ENCODE measurements at places on chromosomes 16 and 17.
A peak's percentile ranks its signal among the peaks of the same experiment; 100 is the strongest.

DNA sequence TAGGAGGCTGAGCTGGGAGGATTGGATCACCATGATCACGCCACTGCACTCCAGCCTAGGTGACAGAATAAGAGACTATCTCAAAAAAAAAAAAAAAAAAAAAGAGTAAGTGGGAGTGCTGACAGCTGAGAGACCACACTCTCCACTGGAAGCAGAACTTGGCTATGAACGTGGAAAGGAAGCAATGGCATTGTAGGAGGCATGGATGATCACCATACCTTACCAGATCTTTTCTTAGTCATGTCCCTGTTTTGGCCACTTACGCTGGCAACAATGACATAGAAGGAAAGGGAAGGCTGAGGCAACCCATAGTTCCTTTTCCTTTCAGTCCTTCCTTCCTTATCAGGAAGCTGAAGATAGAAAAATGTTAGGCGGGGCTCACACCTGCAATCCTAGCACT, 3.7 kb upstream of the ATP1B2 start:
- DNase-seq, result no peak

GRCh38 chr17:82170412-82170961, 42.2 kb downstream of the CCDC57 start:
- DNase-seq, result no peak

DNA sequence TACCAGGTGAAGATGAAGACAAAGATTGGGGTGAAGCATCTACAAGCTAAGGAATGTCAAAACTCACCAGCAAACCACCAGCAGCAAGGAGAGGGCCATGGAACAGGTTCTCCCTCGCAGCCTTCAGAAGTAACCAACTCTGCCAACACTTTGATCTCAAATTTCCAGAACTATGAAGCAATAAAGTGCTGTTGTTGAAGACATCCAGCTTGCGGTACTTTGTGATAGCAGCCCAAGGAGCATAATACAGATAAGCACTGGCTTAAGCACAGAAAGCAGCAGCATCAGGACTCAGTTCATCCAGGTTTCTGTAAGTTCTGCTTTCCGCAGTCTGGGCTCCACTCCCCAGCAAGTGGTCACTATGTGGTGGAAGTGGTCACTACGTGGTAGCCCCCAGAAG, 16.0 kb upstream of the CDRT4 start:
- DNase-seq, result peak; percentile 33

- DNase-seq, result no peak
Observed at GRCh38 chr16:15993946-15994665, 44.7 kb downstream of the ABCC1 start.

GRCh38 chr17:77458202-77459017, 317.6 kb downstream of the SEC14L1 start:
- DNase-seq, result no peak

DNA sequence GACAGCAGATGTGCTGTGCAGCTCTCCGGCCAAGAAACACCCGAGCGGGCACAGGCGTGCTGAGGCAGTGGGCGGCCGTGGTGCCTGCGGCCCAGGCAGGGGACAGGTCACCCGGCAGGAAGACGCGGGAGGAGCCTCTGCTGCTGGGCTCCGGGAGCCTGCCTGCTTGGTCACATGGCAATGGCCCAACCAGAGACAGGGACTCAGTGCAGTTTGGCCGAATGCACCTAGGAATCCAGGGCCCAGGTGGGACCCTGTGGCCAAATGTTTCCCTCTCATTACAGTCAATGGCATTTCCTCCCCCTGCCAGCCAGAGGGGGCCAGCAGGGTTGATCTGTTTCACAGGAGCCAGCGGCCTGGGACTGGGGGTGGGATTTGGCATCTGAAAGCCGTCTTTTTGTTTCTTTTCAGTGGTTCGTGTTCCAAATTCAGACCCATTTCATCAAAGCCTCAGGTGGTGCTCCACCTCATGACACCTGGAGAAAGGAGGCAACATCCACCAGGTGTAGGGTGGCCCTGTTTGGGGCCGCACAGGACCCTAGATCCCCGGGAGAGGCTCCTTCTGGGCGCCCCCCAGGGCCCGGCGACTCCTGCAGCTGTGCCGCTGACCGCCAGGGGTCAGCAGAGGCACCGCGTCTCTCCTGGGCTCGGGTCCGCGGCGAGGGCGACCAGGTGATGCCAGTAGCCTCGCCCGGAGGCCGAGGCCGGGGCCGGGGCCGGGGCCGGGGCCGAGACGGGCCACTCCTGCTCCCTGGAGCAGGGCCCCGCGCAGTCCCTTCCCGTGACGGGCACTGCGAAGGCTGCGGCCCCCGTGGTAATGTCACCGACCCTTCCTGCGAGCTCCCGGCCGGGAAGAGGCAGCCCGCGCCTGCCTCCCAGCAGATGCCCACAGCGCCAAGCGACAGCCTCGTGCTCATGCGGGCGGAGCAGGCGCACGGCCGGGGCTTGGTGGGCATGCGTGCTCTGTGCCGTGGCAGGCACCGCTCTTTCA, 118.5 kb downstream of the C16orf78 start:
- DNase-seq, result peak; percentile 55

- no peak for DNase-seq
Observed at GRCh38 chr16:5015351-5015750, 18.4 kb downstream of the NAGPA start.

GRCh38 chr16:35308674-35309073, 1849.3 kb downstream of the TP53TG3F start:
- no peak for DNase-seq

DNA sequence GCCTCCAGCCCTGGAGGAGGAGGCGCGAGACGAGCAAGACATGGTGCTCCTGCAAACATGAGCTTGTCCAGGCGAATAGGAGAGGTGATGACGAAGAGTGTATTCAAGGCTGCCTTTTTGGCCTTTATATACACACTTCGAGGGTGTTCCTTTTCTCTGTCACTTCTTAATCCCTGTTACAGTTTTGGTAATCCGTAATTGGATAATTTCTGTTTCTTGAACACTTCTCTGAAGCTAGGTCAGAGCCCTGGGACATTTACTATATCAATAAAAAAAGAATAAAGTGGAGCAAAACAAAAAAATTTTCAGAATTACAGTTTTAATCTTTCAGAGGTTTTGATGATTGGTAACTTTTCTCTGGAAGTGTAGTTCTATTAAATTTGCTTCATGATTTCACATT, at the start of gene KRT24:
Gene KRT24, minus strand, starts transcription at position 101 of the 400 bp plus-strand sequence. Its CDS starts 59 bp downstream, at position 42.
- no peak for DNase-seq

GRCh38 chr16:22898874-22899348, 84.9 kb downstream of the HS3ST2 start:
- DNase-seq, result peak; percentile 70

DNA sequence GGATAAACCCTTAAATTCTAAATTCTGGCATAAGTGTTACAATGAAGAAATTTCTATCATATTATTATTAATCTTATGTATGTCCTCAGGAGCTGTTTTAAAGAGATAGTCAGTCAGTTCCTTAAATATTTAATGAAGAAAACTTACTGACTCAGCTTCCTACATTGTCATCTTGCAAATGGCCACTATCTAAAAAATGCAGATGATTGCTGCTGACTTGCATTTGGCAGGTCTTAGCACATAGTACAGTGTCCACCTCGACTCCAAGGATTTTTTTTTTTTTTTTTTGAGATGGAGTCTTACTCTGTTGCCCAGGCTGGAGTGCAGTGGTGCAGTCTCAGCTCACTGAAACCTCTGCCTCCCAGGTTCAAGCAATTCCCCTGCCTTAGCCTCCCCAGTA, 55.1 kb upstream of the CORO6 start:
- DNase-seq, result peak; percentile 8

- DNase-seq, result no peak
Observed at GRCh38 chr17:11140043-11140442, 101.0 kb upstream of the SHISA6 start.

GRCh38 chr17:76076765-76077583, 2.0 kb upstream of the ZACN start:
- DNase-seq, result peak; percentile 57

DNA sequence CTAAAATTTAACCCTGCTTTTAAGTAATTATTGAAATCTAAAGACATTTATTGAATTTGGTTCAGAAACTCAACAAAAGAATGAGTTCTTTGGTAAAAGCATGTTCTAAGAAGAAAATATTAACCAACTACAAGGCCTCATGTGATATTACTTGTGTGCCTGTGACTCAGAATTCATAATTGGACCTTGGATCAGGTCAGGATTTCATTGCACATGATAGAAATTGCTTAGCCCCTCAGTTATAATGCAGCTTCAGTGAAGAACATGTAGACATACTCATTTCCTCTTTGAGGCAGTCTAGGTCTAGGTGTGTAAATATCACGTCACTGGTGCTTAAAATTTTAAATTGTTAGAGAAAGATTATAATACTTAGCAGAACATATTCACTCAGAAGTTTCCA, 410.0 kb upstream of the SOX9 start:
- peak; percentile 66 for DNase-seq

DNA sequence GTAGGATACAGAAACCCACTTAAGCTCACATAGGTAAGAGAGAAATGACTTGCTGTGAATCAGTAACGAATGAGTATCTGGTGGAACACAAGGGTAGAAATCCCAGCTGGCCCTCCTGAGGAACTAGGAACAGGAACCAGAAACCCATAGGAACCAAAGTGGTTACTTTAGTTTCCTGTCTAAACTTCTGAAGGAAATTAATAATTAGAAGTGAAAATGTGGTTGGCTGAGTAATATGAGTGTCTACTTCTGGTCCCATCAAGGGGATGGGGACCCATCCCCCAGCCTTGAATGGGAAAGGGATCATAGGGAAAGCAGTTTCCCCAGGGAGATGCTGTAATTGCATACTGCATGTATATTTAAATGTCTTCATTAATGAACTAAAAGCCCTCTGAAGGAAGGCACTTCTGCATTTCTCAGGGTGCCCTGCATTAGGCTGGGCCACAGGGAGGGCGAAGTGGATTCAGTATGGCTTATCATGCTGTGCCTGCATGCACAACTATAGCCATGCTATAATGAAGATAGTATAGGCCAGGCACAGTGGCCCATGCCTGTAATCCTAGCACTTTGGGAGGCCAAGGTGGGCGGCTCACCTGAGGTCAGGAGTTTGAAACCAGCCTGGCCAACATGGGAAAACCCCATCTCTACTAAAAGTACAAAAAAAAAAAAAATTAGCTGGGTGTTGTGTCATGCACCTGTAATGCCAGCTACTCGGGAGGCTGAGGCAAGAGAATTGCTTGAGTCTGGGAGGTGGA, 45.6 kb downstream of the CYB5B start:
- DNase-seq, result no peak

GRCh38 chr17:72338847-72339790, 218.3 kb downstream of the SOX9 start:
- peak; percentile 81 for DNase-seq

DNA sequence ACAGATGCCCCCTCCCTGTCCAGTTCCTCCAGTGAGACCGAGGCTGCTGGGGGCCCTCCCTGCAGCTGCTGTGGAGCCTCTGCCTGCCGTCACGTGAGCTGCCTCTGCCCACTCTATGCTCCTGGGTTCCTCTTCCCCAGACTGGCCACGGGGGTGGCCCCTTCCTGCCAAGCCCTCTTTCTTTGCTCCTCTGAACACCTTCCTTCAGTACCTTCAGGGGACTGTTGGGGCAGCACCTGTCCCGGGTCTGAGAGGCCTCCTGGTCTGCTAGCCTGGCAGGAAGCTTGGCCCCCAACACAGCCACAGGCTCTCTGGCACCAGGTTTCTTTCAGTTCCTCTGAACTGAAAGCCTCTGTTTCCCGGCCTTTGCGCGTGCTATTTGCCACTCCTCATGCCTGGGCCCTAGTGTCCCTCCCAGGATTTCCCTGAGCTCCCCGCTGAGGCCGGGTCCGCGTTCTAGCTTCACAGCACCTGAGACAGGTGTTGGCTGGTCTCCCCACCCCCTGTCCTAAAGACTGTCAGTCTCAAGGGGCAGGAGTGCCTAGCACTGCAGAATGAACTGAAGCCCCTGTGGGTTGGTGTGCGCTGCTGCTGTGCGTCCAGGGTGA, 6.6 kb upstream of the ATP6V0C start:
- DNase-seq, result no peak

DNA sequence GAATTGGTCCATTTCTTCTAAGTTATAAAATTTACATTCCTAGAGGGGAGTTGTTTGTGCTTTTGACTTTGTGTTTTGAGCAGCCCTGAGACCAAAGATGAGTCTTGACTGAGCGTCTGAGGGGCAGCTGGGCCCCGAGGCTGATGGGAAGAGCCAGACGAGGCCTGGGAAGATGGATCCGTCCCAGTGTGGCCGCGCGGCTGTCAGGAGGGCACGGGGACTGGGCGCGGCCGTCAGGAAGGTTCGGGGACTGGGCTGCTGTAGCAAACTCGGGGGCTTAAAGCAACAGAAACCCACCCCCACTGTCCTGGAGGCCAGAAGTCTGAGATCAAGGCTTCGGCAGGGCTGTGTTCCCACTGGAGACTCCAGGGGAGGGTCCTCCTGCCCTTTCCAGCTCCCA, 38.2 kb upstream of the GNG13 start:
- DNase-seq, result no peak

- no peak for DNase-seq
Observed at GRCh38 chr17:61325382-61326073, 74.1 kb upstream of the TBX2 start.

DNA sequence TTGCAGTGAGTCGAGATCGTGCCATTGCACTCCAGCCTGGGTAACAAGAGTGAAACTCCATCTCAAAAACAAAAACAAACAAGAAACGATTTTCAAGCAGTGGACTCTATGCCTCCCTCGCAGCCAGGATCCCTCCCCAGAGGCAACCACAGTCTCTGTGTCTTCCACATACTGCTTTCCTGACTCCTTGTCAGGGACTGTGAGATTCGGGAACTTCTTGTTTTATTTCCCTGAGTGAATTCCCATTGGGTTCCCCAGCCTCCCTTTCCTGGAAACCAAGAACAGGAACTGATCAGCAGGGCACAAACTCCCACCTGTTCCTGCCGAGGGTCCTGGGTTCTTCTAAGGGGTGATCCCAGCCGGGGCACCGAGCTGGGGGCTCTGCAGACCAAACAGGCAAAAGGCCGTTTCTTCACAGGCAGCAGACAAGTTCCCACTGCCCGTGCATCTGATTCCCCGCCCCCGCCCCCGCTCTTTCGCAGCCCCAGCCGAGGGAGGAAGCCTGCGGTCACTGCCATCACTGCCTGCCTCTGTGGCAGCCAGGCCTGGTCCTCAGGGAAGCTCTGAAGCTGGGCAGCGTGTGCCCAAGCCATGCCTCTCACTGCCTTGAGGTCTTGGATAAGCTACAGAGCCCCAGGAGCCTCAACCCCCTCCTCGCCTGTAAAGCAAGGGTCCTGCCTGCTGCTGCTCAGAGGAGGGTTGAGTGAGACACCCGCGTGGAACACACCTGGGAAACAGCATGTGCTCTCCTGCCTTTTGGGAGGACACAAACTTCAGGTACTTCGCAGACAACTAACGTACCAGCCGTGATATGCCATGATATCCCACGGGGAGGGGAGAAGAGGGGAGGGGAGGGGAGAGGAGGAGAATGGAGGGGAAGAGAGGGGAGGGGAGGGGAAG, 5.5 kb upstream of the PIEZO1 start:
- DNase-seq, result no peak

- DNase-seq, result no peak
Observed at GRCh38 chr17:56475116-56475515, 118.4 kb upstream of the NOG start.

DNA sequence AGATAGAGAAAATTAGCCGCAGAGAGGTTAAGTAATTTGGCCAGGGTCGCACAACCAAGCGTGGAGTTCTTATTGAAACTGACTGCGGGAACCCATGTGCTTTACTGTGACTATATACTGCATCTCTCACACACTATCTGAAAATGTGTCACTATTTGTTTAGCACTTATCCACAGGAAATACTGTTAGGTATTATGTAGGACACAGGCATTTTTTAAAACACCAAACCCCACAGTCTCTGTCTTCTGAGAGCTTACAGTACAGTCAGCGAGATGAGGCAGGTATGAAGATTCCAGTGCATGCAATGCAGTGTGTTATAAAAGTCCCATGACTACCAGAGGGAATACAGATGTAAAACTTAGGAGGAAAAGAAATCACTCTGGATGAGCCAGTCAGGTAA, 11.3 kb downstream of the RBL2 start:
- DNase-seq, result peak; percentile 27

All from small intestine (tissue), 16 donors.